ENCODE measurements at places on chromosomes 6 and 20.

- peak; percentile 66 for DNase-seq
Observed at GRCh38 chr20:53547664-53548239, 45.9 kb downstream of the ZNF217 start.

DNA sequence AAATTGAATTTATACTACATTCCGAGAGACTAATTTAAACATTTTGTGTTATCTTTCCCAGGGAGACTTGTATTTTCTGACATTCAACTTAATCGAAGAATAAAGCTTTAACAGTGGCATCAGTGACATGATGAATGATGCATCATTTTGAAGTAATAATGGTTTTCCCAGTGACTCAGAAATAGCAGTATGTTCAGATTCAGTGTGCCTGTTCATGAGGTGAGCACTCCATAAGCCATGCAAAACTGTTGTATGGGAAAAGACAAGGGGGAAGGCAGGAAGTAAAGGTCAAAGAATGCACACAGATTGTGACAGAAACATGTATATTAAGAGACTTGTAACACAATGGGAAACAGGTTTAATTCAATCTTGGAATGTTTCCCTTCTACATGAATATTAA, 1348.2 kb upstream of the GJE1 start:
- no peak for DNase-seq

- no peak for DNase-seq
Observed at GRCh38 chr20:8183526-8183925, 51.5 kb downstream of the PLCB1 start.

DNA sequence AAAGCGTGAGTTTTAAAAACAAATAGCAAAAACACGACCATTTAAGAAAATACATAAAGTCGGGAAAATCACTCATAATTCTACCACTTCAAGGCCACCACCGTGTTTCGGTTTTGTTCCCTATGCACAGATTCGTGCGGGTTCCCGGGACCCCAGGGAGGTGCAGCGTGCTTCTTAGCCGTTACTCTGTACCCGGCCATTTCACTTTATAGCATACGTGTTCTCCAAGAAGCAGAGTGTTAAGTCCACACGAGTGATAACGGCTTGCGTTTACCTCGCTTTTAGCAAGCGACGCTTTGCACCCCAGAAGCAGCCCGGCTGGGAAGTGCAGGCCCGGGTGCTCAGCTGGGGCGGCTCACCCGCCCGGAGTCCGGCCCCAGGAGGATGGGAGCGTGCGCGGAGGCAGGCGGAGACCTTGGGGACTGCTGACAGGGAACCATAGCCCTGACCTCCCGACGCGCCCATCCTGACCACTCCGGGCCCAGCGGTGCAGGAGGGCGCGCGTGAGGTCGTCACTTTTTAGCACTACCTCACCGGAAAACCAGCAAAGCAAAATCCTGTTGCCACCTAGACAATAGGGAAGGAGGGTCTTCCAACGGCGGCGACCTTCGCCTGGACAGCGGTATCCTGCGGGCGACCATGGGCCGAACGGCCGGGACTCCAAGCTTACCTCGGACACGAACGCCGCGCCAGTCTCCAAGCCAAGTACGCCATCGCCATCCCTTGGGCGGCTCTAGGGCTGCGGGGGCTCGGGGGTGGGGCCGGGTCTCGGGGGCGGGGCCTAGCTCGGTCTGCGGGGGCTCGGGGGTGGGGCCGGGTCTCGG, at the start of gene ECI2:
ECI2 (minus strand) TSS at position 735 of the 824 bp plus-strand sequence; CDS start at position 720, 15 bp downstream.
- peak; percentile 51 for DNase-seq

- no peak for DNase-seq
Observed at GRCh38 chr20:51796340-51796739, 6.0 kb downstream of the SALL4 start.

- no peak for DNase-seq
Observed at GRCh38 chr20:32924781-32925180, 66.1 kb downstream of the EFCAB8 start.

GRCh38 chr6:56314683-56315523, 67.5 kb upstream of the COL21A1 start:
- peak; percentile 20 for DNase-seq

DNA sequence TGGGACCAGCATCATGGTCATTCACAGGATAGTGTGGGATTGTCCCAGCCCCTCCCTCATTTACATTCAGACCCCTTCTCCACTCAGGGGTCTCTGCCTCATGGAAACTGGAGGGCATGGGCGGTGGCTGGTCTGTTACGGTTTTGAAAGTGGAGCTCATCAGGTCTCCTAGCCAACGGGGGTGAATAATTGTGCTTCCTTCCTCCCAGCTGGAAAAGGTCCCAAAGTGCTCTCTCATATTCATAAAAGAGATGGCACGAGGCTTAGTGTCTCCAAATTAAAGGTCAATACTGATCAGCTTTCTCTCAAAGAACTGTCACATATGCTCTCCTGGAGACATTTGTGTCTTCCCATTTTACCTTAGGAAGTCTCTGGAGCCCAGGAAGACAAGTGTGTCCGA, 19.9 kb downstream of the JARID2 start:
- DNase-seq, result no peak

- peak; percentile 32 for DNase-seq
Observed at GRCh38 chr20:4369798-4370124, 351.9 kb upstream of the PRND start.

DNA sequence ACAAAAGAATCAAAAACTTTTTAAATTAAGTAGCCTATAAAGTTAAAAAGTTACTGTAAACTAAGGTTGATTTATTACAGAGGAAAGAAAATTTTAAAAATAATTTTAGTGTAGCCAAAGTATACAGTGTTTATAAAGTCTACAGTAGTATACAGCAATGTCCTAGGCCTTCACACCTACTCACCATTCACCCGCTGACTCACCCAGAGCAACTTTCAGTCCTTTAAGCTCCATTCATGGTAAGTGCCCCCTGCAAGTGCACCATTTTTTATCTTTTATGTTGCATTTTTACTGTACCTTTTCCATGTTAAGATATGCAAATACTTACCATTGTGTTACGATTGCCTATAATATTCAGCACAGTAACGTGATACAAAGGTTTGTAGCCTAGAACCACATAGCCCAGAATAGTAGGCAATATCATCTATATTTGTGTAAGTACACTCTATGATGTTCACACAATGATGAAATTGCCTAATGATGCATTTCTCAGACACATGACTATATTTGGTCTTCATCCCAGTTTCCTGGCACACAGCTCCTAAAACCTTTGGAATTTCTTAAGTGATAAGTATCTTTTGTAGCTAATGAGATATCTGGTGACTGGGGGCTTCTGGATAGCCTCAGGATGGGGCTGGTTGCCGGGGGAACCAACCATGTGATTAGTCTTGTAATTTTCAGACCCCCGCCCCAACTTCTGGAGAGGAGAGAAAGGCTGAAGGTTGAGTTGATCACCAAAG, 111.0 kb downstream of the MRPL14 start:
- DNase-seq, result no peak

- DNase-seq, result no peak
Observed at GRCh38 chr6:137941995-137942394, 74.9 kb downstream of the TNFAIP3 start.

DNA sequence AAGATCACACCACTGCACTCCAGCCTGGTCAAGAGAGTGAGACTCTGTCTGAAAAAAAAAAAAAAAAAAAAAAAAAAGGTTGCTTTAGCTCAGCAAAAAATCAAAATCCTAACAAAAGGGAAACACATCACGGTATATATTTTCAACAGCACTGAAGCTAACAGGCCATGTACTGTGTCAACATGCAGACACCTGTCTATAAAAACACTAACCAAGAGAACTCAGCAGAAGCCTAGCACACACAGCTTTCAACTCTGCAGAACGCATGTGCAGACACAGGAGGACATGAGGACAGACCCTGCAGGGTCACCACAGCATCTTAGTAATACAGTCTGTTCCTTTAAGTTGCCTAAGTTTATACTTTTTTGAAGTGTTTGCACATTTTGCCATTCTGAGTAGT, 13.5 kb downstream of the NINL start:
- no peak for DNase-seq

GRCh38 chr20:35030136-35030535, 62.5 kb downstream of the TRPC4AP start:
- DNase-seq, result no peak

DNA sequence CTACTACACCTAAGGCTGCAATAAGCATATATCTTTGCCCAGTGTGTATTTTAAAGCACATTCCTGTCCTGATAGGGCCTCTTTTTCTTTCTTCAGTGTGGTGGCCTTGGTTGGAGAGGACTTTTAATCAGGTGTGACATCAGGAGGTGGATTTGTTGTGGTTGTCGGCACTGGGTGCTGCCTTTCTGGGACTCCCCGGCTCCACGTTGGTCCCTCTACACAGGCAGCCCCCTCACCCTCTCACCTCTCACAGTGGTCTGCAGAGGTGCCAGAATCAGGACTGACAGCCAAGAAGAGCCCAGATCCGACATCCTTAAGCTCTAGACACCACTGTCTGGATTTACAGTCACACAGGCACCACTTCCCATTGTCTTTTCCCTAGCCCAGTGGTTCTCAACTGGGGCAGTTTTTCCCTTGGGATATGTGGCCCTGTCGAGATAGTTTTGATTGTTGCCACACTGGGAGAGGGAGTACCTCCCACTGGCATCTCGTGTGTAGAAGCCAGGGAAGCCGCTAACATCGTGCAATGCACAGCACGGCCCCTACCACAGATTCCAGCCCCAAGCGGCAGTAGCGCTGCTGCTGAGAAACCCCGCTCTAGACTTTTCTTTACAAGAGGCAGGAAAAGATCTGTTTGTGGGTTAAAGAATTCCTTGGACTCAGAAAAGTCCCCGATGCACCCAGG, 314.1 kb downstream of the QKI start:
- DNase-seq, result no peak

DNA sequence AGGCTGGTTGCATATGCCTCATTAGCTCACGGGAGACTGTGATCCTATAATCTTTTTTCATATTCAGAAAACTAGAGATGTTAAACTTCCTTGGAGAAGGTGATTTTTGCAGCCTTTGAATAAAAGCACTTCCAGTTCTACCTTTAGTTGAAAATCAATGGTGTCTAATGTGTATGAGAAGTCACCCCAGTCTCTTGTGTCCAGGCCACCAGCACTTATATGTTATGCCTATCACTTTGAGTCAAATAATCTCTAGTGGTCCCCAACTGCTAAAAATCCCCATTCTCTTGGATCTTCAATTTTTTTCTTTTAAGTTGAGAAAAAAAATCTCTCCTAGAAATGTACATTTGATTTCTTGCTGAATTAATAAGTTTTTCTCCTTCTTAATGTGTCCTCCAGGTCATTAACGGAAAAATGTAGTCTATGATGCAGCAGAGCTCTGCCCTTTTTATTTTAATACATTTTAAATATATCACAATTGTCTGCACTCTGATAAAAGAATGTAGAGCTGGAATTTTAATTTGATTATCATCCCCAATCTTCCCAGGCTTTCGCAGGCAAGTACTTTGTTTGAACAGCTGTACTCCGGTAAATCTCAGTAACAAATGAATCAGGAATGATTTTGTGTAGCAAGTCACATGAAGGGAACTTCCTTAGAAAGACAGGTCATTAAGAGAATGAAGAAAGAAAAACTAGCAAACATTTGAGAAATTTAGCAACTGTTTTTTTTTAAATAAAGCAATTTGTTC, 147.0 kb downstream of the SOX4 start:
- DNase-seq, result no peak

GRCh38 chr20:13878566-13878965, 93.7 kb downstream of the NDUFAF5 start:
- no peak for DNase-seq

DNA sequence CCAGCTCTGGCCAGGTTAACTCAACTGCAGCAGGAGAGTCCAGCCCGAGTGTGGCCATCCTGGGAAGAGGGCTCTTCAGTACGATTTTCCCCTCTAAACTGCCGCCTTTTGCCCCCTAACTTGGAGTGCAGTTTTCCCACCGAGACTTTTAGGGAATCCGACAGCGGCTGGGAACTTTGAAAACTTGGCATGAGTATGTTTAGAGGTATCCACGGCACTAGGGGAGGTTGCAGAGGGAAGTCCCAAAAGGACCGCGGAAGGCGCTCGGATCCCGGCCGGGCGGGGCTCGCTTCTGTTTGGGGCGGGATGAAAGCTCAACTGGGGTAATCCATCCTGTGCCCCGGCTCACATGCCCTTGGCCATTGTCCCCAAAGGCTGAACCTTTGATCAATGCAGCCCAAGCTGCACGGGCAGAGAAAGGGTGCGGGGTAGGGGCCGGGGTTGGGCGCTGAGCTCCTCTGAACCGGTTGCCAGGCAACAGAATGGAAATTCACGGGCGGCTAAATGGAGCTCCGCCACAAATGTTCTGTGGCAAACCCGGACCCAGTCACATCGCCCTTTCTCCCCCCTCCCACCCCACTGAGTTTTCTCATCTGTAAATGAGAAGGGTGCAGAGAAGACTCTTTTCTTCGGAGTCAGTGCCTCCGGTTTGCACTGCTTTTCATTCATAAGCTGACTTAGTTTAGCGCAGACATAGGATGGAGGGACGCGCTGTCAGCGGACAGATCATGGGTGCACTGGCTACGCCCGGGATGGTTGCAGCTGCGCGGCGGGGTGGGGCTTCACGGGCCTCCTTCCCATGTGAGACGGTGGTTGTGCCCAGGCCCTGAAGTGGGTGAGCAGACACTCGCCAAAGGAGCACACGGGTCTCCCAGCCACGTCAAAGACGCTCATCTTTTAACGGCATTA, 2.3 kb downstream of the BMP6 start:
- peak; percentile 41 for DNase-seq

DNA sequence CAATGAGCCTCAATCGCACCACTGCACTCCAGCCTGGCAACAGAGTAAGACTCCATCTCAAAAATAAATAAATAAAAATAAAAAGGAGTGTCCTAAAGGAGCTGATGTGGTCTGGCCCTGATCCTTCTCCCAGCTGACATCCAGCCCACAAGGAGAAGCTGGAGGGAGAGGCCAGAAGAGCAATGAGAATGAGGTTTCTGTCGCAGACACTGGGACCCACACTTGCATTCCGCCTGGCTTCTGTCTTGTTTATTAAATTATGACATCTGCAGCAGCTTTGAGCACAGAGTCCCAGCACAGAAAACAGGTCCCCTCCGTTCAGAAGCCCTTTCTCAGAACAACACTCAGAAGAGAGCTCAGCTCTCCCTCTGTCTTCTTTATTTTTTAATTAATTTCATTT, 10.3 kb upstream of the E2F1 start:
- no peak for DNase-seq

DNA sequence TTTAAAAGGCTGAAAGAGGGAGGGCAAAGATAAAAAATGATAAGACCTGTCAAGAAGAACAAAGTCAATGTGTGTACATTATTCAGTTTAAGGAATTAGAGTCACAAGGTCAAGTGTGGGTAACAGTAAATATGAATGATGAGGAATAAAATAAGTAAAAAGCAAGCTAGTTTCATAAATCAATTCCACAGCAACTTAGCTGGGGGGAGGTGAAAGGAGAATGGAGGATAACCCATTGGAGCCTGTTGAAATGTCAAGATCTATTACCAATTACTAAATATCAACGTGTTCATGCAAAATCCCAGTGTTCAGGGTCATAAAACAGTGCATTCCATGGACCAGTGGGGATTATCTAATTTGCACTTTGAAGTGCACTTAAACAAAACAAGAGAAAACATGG, 242.9 kb downstream of the TBX18 start:
- DNase-seq, result no peak
